Left lung (tissue), 14 donors: ENCODE measurements at places on chromosomes 3 and 15. TPM values are rescaled to one million over a fixed set of nuclear protein-coding genes. Genes with fewer than 3 reads are reported as not detected.

GRCh38 chr3:135917076-135917475 lies 48.5 kb upstream of the PPP2R3A start:
- DNase-seq = no peak

DNA sequence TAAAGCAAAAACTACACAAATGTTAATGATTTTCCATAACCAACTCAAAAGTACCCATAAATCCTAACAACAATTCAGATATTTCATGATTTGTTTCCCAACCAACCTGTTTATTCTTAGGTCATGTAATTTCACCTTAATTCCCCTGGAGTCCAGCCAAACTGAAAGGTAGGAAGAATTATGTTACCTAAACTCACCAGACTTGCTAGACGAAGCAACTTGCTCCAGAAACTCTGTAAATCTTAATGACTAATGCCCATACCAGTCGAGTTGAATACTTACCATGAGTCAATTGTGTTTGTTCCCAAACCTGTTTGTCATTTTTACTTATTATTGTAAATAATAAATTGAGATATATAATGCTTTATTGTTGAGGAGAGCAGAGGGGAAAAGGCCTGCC lies 1030.0 kb downstream of the TBL1XR1 start:
- DNase-seq = no peak

DNA sequence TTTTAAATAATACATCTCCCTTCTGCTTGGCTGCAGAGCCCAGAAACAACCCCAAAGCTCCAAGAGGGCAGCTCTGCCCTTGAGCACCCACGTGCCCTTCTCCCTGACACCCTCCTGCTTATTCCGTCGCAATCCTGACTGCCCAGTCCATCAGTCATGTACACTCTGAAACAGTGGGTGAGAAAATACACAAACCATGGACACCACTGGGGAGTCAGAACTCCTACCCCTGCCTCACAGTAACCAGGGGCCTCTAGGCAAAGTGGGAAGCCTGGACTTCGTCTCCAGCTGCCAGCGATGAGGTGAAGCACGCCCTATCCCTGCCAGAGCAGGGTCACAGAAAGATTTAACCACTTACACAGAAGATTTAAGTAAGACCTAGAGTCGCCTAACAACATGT lies 40.1 kb downstream of the HERC2 start:
- no peak for DNase-seq

DNA sequence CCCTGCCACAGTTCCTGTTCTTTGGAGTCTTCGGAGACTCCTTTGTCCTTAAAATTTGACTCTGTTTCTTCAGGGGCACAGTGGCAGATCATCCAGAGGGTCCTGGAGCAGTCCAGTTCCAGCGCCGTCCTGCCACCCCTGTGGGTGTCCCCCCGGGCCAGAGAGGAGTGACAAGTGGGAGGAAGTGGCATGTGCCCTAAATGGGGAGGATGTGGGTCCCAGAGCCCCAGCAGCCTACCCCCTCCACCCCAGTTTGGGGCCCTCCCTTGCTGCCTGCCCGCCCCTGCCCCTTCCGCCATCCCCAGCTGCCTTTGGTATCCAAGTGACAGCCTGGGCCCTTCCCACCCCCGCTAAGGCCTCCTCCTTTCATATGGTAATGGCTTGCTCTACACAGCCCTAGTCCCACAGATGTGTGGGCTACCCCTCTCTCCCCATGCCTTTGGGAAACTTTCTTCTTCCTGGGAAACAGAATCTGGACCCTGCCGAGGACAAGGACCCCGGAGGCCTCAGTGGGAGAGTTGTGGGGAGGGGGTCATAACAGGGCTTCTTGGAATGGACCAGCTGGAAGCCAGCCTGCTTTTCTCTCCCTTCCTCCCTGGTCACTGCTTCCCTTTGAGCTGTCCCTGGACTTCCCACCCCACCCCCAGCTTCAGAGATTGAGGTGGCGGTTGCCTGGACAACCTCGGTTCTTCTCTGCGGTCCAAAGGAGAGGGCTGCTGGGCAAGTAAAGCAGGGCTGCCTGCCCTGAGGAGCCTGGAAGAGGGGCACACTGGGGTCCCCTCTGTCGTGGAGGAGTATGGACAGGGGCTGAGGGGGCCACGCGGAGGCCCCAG lies 43.2 kb downstream of the KLHL25 start:
- peak; percentile 70 for DNase-seq

DNA sequence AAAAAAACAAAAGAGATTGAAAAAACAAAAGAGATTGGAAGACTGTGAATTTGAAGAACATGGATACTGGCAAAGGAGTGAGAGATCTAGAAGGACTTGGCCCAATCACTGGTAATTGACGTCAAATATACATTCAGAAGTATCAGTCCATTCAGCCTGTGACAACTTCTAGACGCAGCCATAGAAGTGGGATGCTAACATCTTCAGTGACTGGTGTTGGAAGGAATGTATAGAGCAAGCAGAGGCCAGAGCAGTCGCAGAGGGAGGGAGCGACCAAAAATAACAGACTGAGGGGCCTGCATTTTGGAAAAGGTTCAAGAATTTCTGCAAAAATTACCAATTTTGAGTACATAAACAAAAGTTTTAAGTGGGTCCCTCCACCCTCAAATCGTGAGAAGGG lies 473.3 kb downstream of the CADM2 start:
- no peak for DNase-seq

DNA sequence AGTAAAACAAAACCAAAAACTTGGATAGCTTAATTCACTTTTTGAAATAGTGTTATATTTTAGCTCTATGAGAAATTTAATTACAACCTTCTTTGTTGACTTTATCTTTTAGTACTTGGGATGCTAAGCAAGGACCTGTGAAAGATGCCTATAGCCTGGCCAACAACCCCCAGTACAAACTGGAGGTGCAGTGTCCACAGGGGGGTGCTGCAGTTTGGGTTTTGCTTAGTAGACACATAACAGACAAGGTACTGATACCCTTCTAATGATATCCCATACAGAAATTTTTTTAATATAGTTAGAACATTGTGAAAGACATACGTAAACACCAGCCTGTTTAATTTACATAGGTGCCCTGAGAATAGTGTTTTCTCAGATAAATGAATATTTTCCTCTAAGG lies 35.3 kb downstream of the CAPN7 start:
- DNase-seq = no peak

DNA sequence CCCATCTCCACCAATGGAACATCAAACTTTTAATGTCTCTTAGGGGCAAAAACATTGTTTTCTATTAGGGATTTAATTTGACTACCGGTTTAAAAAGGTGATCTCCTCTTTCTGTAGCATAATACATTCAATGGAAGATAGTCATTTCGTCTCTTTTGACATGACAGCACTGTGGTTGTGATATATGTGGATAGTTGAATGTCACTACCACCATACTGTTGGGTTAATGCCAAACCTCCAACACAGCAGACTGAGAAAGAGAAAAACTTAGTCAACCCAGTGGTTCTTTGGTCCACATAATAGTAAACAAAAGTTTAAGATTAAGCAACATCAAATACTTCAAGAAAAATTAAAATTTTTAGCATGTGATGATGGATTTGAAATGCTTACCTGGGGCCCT lies 530.4 kb downstream of the AGBL1 start:
- no peak for DNase-seq

GRCh38 chr3:186476044-186476468 lies 68.1 kb downstream of the CRYGS start:
- DNase-seq = no peak

GRCh38 chr3:63762934-63763550 lies 56.1 kb upstream of the C3orf49 start:
- DNase-seq = no peak

DNA sequence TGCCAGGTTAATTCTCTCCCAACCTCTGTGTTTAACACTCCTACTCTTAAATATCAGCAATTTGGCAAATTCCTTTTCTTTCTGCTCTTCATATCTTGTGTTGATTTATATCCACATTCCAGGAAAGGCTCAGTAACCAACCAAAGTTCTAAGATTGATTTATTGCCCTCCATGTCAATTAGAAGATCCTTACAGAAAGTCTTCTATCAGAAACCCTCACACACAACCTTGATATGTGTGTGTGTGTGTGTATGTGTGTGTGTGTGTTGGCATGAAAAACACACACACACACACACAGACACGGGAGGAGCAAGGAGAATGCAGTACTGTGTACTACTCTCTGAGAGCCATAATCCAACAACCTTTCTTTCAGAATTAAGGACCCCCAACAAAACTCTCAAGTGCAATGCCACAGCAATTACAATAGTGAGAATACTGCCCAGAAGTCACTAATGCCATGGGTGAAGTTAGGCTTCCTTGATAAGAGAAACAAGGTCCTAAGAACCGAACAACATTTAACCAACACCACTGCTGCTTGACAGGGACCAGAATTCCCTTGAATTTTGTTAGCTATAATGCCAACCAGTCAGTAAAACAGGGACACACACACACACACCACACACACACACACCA lies 1.1 kb downstream of the LSAMP start:
- DNase-seq = no peak

GRCh38 chr3:50617096-50617791 lies at the start of gene MAPKAPK3:
TSS of gene MAPKAPK3 (plus strand) at chr3:50617151. CDS start at chr3:50617566, 415 bp downstream.
- peak; percentile 56 for DNase-seq

PDIA3 gene
- polyA plus RNA-seq = 517 TPM

DISP2 gene
- polyA plus RNA-seq = 0.61 TPM

GORASP1 gene
- 57.9 TPM for polyA plus RNA-seq

CFAP91 gene
- polyA plus RNA-seq = 4.0 TPM

SEMA5B gene
- 7.8 TPM for polyA plus RNA-seq
